ENCODE measurements at places on chromosomes 12 and 14. TPM values are rescaled to one million over a fixed set of nuclear protein-coding genes. Genes with fewer than 3 reads are reported as not detected.

EP400 gene
- total RNA-seq, result 13.9 TPM

DNA sequence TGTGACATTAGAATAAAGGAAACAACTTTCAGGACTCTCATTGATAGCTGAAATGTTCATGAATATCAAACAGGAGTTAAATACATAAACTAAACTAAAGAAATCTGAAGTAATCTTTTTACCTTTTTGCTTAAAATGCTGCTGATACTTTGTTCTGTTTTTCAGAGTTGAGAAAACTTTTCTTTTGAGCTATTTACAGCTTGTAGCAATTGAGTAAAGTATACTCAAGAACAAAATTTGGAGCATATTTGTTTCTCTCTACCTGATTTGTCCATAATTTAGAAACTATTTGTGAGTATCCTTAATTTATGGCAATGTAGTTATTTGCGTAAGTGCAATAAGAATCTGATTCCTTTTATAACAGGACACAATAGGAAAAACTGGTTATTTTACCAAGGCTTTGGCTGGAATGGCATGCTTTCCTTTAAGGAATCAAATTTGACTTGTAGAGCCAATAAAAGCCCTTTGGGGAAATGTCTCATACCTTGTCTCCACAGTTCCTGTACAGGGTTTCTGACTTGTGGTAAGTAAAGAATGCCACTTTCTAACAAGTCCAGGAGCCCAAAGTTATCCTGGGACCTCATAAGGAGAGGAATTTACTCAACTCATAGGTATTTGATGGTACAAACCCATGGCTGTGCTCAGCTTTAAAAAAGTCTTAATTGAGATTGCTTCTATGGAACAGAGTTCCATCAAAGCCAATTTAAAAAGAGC, 195.7 kb downstream of the TMEM117 start:
- DNase-seq, result no peak

DNA sequence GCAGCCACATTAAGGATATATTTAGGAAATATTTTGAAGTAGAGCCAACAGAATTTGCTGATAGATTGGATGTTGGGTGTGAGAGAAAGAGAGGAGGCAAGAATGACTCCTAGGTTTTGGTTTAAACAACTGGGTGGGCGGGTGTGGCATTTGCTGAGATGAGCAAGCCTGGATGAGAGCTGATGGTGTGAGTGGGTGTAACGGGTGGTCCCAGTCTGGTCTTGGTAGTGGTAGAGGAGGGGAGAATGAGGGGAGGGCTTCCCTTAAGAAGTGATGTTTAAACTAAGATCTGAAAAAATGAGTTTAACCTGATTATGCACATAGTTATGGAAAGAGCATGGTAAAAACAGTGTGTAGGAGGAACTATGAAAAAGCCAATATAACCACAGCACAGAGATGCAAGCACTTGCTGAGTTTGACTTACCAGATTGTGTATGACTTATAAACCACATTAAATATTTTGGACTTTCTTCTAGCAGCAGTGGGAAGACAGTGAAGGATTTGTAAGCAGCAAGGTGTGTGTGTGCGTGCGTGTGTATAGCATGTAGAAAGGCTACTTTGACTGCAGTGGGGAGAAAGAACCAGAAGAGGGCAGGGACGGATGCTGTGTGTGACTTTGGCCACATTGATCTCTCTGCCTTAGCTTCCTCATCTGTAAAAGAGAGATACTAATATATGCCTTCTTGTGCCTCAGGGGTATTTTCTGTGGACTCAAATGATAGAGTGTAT, 139.7 kb downstream of the PRIMA1 start:
- no peak for DNase-seq

RAD9B gene
- 1.1 TPM for total RNA-seq

GRCh38 chr12:102708108-102708507, 208.9 kb downstream of the PAH start:
- no peak for DNase-seq

TRHDE gene
- 1.3 TPM for total RNA-seq

GRCh38 chr12:2479851-2480535, 314.8 kb upstream of the FKBP4 start:
- no peak for DNase-seq

SLC35F4 gene
- not detected for total RNA-seq

DNA sequence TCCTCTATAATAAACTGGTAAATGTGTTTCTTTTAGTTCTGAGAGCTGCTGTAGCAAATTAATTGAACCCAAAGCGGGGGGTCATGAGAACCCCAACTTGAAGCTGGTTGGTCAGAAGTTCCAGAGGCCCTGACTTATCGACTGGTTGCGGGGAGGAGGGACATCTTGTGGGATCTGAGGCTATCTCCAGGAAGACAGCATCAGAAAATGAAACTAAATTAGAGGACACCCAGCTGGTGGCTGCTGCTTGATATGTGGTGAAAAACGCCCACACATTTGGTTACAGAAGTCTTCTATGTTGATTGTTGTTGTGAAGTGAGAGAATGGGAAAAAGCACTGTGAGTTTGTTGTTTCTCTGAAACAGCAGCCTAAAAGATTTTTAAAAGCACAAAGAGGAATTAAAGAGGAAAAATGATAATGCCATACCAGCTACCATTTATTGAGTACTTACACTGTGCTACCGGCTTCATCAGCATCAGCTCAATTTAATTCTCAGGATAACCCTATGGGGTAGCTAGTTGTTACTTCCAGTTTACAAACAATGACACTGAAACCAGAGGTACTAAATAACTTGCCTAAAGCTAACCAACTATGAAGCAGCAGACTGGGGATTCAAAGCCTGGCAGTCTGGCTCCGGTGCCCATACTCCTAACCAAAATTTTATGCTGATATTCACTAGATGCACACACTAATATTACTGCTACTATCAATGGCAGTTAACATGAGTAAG, 24.3 kb downstream of the DDX24 start:
- no peak for DNase-seq

GRCh38 chr12:80189241-80189640, 89.9 kb downstream of the OTOGL start:
- no peak for DNase-seq

SNAPC1 gene
- 11.8 TPM for total RNA-seq

IRF2BPL gene
- total RNA-seq, result 41.1 TPM

TRIM9 gene
- total RNA-seq, result 0.62 TPM

KLRC2 gene
- not detected for total RNA-seq

GRCh38 chr14:68550338-68550715, 242.5 kb downstream of the ZFP36L1 start:
- DNase-seq, result no peak

- no peak for DNase-seq
Observed at GRCh38 chr12:27864521-27864920, 84.5 kb upstream of the MANSC4 start.

DNA sequence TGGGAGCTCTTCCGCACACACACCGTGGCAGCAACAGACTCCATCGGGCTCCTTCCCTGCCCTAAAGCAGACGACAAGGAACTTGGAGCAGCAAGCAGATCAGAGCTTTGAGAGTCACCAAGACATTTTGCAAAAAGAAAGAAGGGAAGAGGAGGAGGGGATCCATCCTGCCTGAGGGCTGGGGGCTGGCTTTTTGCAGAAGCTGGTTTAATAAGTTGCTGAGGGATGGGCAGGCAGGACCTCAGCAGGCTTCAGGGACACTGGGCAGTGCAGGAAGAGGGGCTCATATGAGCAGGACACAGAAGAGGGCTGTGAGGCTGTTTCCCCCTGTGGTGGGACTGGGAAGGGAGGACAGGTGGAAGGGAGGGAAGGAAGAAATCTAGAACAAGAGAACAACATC, 133.4 kb upstream of the GSC start:
- DNase-seq, result no peak

CLEC1A gene
- 3.7 TPM for total RNA-seq

GRCh38 chr12:106150555-106150954, 11.8 kb upstream of the NUAK1 start:
- DNase-seq, result no peak

HCFC2 gene
- 9.5 TPM for total RNA-seq

LTBP2 gene
- 7.6 TPM for total RNA-seq

- DNase-seq, result no peak
Observed at GRCh38 chr12:104519190-104520019, 62.7 kb downstream of the CHST11 start.

DNA sequence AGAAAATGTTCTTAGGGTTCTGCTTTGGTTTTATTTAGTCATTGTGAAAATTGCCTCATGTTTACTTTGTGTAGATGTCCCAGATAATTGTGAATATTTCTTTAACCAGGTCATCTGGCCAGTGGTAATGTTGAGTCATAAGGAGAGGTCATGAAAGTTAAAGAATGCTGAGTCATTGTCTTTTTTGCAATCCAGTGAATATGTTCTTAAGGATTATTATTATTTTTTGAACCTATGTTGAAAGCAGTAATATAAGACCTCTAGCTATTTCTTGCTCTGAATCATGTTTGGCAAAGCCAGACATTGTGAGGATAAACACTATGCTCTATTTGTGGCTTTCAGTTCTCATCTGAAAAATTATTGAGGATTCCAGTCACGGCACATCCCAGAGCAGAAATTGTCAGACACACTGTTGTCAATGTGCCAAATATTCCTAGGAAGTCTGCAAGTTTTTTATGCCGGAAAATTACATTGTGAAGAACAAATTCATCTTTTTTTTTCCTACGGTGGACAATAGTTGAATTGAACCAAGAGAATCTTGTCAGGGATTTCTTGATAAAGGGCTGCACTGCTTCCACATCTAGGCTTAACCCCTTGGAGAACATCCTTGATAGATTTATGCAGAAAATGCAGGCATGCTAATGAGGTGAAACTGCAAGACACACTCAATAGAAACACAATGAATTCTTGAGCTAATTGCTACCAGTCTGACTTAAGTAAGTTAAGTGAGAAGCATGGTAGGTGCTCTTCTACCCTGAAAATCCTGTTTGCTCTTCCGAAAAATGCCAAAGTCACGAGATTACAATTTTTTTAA, 369.6 kb downstream of the ATP23 start:
- no peak for DNase-seq

GRCh38 chr14:59511916-59512575, 27.7 kb downstream of the JKAMP start:
- no peak for DNase-seq

DNA sequence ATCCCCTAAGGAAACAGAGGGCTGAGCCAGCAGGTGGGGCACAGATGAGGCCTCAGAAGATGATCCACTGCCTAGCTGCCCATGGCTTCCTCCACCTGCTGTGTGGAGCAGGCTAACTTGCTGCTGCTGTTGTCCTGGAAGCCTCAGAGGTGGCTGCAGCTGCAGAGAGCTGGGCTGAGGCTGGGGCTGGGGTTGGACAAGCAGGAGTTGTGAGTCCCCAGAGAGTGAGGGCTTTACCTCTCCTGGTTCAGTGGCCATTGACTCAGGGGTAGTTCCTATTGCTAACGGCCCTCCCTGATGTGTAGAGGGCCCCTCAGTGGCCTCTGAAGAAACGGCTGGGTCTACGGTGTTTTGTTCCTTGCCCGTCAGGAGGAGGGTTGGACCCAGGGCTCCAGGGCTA, 13.7 kb upstream of the PRKAG1 start:
- no peak for DNase-seq

All from Right ventricle myocardium inferior (tissue), 1 donor.